ENCODE measurements at places on chromosomes 5 and 9.

GRCh38 chr5:147534172-147534951 lies 24.5 kb upstream of the DPYSL3 start:
- DNase-seq = no peak

GRCh38 chr9:126661521-126662251 lies 48.0 kb downstream of the LMX1B start:
- DNase-seq = no peak

DNA sequence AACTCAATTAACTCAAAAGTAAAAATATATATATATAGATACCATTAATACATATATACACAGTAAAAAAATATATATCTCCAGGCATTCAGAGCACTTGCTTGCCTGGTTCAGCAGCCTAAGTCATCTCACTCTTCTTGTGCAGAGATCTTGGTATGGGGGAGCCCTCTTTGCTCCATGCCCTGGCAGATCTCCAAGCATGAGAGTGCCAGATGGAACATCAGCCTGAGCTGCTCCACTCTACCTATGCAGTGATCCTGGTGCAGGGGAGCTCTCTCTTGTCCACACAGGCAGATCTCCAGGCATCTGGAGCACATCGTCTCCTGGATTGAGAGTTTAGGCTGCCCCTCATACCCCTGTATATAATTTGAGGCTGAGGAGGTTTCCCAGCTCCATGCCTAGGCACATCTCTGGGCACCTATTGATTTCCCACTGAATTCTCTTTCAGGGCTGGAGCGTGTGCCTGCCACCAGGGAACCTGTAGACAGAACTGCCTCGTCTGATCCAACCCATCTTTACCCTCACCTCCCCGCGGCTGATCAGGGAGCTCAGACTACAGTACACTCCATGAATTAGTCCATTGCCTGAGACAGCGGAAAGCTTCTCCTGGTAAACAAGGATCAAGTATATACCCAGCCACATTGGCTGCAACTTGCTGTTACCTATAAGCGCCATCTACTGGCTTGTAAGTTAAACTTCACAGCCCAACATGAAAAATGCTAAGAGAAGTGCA lies 342.4 kb upstream of the GRIA1 start:
- DNase-seq = no peak

DNA sequence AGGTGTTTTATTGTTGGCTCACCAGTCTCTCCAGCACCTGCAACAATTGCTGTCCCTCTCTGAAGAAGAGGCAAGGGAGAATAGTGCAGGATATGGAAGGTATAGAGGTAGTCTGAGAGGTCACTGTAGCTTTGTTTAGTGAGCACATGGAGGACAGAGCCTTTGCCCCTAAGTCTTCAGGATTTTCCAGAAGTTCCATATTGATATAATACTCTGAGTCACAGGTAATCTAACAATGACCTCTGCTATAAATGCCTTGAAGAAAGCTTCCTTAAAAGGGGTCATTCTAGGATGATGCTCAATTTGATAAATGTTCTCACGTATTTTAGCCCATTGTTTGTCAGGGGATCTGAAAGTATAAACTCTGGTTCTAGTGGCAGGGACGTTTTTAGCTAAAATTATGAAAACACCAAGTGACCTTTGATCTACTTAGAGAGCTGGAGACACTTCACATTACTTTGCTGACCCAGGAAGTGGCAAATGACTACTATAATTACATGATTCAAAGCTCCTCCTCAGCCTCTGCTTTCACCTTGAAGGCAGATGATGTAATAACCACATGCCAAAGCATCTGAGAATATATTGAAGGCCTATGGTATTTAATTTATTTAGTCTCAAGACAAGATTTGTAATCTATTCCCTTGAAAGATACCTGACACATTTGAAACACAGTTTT lies 366.9 kb upstream of the NUDT12 start:
- DNase-seq = no peak

DNA sequence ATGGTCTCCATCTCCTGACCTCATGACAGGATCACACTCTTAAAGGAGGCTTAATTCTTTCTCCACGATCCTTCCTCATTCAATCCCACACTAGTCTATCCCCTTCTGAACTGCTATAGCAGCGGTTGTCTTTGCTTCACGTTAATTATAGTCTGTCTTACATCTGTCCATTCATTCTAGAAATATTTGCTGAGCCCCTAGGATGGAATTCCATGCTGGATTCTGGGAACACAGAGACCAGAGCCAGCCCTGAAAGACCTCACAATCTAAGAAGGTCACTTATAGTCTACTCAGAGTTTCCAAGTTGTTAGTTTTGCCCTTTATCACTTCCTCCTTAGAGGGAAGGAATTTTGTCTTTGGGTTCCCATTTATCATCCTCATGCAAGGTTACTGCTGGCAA lies 193.5 kb downstream of the GAS1 start:
- no peak for DNase-seq

DNA sequence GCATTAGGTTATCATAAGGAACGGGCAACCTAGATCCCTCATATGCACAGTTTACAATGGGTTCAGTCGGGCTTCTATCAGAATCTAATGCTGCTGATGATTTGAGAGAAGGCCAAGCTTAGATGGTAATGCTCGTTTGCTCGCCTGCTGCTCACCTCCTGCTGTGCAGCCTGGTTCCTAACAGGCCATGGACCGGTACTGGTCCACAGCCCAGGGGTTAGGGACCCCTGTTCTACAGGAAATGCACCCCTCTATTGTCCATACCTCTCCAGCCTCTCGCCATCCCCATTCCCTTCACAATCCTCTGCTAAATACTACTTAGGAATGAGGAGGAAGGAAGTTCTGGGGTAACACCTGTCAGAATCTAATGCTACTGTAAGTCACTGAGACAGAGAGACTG lies 75.1 kb downstream of the OXCT1 start:
- no peak for DNase-seq

All from activated T-helper 1 cell treated with anti-CD3 and anti-CD28 coated beads, Interleukin-2, amount 50 U/mL, for 16 hours (primary cell).